NCI-H510A (cell line): ENCODE measurements at places on chromosomes 7 and 10.

DNA sequence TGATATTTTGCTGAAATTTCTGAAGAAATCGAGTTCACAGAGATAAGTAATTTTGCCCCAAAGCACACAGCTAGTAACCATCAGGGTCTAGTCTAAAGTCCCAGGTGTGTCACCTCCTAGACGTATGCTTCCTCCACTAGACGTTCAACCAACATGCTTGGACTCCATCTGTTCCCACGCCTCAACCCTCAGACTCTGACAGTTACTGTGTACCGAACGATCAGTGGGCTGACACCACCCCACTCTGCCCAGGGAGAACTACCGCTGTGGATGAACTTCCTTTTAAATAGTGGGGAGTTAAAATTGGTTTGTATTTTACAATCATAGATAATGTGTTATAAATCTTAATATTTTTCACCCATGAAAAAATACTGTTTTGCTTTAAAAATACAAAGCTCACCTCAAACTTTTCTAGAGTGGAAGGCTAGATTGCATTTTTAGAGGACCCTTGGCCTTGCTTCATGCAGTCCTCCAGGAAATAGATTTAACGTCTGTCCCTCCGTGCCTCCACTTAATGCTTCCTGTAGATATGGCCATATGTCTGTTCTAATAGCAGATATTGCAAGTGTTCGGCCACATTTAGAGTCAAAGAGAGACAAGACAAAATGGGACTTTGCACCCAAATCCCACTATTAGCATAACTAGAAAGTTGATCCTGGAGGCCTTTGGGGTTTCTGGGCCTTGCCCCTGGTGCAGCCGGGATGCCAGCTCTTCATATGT is 91.4 kb upstream of the ZPBP start:
- no peak for DNase-seq

GRCh38 chr10:79113827-79114226 is 45.1 kb downstream of the ZMIZ1 start:
- DNase-seq: no peak

DNA sequence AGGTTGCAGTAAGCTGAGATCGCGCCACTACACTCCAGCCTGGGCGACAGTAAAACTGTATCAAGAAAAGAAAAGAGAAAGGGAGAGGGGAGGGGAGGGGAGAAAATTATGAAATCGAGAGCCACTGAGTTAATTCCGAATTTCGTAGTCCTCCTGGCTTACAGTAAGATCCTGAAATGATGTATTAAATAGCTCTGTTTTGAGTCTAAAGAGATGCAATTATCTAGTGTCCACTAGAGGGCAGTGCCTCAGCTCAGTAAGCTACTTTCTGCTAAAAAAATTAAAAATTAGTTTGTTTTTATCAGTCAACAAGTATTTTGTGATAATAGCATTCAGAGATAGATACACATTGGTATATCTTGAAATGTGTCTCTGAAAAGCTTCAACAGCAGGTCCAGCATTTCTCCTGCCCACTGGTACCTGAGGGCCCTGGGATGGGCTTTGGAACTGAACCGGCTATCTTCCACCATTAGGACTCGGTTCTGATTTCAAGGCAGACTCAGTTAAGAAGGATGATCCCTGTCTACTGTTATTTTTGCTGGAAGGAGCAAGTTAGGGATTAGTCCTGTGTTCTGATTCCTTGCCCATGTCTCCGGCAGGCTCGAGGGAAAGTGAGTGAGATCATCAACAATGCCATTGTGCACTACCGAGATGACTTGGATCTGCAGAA is 19.5 kb downstream of the TSPAN33 start:
- DNase-seq: no peak

DNA sequence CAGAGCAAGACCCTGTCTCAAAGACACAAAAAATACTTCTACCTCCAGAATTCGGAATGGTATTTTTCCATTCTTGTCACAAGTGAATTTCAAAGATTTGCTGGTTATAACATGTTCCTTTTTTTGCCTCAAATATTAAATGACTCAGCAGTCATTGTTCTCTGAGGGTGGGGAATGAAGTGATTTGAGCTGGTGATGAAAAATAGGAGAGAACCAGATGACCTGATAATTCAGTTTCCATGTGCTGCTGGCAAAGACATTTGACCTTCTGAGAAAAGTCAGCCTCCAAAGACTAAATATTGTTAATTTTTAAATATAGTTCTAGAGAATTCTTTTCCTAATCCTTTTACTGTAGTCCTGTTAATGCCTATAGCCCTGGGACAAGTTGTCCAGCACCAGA is 78.9 kb downstream of the CACNB2 start:
- DNase-seq: no peak

DNA sequence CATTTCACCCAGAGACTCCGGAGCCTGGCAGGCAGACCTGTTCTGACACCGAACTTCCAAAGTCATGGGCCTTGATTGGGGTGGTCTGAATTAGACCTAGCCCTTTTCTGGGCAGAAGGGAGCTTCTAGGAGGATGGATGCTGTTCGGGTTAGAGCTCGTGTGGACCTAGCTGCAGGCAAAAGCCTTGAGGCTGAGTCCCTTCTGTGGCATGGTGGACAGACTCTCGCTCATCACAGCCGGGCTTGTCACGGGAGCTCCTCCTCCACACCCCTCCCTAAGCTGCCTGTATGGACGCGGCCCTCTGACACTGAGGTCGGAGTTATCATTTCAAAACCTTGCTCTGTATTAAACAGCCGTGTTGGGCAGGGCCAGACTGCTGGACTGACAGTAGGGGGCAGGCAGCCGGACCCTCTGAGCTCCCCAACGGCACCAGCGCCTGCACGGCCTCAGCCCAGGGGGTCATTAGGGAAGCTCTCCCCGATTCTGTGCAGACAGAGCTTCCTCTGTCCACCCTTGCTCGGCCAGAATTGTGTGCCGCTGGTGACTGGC is 2.2 kb downstream of the IRF5 start:
- DNase-seq: no peak
